Activated CD4-positive, alpha-beta T cell treated with anti-CD3 and anti-CD28 coated beads, Interleukin-2, amount 50 U/mL, for 1 hour (primary cell): ENCODE measurements at places on chromosomes 2 and 18.

DNA sequence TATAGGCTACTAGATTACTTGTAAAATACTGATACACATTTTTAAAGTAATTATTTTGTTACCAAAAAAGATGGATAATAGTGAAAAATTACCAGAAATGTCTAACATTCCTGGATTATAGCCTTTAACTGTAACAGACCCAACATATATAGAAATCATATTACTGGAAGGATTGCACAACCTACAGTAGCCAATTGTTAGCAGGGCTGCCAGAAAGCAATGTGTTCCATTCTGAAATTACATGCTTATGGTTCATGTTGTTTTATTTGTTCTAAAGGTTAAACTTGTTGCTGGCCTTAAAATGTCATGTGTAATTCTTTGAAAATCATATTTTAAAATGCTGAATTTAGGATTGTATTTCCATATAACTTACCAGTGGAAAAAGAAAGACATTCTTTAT lies 793.6 kb upstream of the ACVR2A start:
- DNase-seq = no peak

DNA sequence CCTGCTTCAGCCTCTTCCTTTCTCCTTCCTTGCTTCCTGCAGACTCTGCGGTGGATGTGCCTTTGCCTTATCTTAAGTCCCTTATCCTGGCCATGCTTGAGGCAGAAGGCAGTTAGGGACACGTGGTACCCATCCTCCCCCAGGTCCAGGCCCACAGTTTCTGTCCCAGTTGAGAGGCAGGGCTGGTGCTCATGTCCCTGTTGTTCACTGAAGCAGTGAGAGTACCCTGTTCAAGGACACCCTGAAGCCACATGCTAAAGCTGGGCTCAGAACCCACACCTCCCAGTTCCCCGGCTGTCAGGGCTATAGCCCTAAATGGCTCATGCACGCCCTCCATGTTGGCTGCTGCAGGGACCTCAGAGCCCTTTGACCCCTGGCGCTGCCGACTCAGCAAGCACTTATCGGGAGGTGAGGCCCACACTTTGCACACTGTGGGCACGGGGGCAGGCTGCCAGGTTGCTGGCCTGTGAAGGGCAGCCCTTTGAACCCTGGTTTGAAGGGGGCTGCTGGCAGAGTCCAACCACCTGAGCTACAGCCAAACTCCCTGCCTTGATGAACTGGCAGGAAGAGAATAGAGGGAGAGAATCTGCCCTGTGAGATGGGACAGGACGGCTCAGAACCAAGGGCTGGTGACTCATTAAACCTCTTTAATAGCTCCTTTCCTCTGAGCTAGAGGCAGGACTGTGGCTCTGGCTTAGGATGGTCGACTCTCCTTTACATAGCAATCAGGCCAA lies 6.3 kb downstream of the KHK start:
- DNase-seq = no peak

DNA sequence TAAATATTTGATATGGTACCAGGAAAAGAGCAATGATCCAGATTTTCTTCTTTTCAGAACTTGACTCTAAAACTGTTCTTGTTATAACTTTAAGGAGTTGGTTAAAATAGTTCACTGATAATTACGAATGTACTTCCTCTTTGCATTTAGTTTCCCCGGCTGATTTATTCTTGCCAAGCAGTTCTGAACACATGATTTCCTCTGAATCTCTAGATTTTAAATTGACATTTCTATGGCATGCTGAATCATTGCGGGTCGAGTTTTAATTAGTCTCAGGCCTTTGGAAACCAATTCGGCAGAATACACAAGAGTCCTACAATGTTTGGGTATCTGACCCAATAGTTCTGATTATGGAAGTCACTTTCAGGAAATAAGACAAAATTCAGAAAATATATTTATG lies 37.3 kb upstream of the DNAH7 start:
- DNase-seq = no peak

DNA sequence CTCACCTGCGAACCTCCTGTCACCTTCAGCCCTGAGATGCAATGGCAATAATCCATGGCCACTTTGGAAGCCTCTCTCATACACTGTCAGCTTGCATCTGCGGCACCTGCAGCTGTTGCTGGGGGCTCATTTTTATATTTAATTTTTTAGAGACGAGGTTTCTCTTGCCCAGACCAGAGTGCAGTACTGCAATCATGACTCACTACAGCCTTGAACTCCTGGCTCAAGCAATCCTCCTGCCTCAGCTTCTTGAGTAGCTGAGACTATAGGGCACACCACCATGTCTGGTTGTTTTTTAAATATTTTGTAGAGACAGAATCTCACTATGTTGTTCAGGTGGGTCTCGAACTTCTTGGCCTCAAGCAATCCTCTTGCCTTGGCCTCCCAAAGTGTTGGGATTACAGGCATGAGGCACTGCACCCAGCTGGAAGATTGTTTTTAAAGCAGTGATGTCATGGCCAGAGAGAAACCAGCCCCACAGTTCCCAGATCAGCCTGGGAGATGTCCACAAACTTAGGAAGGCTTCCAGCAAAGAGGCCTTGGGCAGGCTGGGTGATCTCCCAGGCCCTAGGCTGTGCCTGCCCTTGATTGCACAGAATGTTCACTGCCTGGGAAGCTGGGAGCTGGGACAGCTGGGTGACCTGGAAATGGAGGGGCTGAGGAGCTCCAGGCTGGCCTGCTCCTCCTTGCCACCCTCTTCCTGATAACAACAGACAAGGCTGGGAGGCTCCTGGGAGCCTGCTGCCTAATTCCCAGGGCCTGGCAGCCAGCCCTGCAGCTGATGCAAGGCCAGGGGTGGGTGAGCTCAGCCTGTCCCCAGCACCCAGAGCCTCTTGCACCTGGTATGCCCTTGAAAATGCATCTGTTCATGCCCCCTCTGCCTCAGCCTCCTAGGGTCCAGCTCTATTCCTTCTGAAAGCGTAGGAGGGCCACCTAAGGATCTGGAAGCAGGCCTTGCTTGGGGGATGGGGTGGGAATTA lies 27.1 kb downstream of the SH2D6 start:
- DNase-seq = no peak

DNA sequence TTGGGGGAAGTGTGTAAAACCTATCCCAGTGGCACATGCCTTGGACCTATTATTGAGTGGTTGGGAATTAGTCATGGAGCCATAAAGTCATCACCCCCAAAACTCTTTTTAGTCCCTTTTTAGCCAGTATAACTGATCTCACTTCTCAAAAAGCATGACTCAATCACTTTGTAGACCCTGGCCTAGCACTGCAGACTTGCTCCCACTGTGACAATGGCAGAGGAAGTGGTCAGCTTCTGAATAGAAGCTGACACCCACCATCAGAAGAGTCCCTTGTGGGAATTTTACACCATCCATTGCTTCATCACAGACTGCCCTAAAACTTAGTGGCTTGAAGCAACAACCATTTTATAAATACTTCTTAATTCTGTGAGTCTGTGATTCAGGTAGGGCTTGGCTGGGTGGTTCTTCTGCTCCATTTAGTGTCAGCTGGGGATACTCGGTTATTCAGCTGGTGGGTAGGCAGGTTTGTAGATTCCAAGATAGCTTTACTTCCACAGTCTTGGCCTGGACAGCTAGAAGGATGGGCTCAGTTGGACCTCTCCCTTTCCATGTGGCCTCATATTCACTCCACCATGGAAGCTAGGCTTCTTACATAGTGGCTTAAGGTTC lies 10.8 kb upstream of the ITGA6 start:
- no peak for DNase-seq

- no peak for DNase-seq
These were observed 115.1 kb downstream of the SH3BP4 start for GRCh38 chr2:235066895-235067294.

- DNase-seq = no peak
These were observed 65.6 kb upstream of the NOSTRIN start for GRCh38 chr2:168736649-168737445.

DNA sequence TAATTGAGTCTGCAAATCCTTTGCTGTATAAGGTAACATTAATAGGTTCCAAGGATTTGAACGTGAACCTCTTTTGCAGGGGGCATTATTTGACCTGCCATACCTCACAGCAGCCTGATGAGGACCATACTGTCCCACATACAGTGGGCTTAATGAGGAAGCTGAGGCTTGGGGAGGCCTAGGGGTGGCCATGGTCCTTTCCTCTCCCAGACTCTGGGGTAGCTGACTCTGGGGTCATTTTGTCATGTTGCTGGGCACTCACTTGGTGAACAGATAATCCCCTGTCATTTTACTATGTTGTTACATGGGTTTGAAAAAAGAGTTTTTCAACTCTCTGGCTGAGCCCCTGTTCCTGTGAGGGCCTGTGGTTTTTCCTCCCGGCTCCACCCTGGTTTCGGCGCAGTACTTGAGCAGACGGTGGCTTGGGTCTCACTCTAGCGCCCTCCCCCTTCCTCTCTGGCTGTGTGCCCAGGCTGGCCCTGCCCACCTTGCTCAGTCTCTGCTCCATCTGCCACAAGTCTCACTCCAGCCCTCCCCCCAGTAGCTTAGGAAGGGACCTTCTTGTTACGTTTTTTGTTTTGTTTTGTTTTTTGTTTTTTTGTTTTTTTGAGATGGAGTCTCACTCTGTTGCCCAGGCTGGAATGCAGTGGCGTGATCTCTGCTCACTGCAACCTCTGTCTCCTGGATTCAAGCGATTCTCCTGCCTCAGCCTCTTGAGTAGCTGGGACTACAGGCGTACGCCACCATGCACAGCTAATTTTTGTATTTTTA lies 21.0 kb downstream of the INPP4A start:
- DNase-seq = peak; percentile 82

GRCh38 chr2:39942950-39943349 lies 163.9 kb upstream of the THUMPD2 start:
- no peak for DNase-seq

GRCh38 chr2:197164141-197164754 lies 146.3 kb downstream of the ANKRD44 start:
- DNase-seq = no peak

GRCh38 chr2:205568620-205569019 lies 113.7 kb upstream of the NRP2 start:
- DNase-seq = no peak

- DNase-seq = no peak
These were observed 35.7 kb downstream of the THUMPD2 start for GRCh38 chr2:39743269-39743776.

DNA sequence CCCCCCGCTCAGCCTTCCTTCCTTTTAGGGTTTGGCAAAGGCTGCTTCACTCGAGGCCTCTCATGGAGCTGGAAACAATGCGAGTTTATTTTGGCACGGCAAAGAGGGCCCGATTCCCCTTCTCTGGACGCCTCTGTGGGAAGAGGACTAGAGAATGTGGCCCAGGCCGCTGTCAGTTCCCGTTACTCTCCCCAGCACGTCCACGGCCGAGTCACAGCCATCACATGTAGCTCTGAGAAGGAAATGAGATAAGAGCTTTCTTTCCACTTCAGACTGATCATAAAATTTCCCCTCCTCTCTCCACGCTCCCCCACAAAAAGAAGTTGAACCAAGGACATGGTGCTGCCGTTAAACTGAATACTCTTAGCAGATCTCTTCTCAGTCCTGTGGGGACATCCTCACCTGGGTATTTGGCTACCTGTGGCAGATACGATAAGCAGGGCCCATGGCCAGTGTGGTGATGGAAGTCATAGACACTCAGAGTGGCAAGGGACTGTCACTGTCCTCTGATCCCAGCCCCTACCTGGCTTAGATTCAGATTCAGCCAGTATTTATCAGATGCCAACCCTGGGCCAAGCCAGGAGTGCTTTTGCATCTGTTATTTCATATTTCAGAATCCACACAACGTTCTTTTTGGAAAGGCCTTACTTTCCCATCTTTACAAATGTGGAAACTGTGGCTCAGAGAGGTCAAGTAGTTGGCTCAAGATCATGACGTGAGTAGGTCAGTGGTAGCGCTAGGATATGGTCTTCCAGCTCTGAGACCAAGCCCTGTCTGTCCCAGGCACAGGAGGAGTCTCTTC lies 101.2 kb downstream of the MCFD2 start:
- DNase-seq = no peak

GRCh38 chr2:171706152-171706803 lies 19.0 kb downstream of the DYNC1I2 start:
- DNase-seq = no peak

DNA sequence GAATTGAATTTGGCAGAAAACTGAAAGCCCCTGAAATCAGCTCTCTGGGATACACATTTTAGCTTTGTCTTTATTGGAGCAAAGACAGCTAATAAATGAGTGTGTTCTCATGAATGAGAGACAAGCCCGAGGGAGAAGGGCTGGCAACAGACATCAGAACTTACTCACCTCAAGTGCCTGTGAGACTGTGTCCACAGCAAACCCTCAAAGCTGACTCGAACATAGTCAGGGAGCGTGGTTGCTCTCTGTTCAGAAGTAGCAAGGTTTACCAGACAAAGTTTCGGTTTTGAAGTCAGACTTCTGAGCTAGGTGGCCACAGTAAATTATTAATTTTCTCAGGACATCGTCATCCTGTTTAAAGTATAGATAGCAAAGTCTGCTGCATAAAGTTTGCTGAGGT lies 207.9 kb downstream of the CMPK2 start:
- DNase-seq = no peak
